Posterior cingulate gyrus (tissue), 11 donors: ENCODE measurements at places on chromosomes 7 and 10.
A peak's percentile ranks its signal among the peaks of the same experiment; 100 is the strongest.

DNA sequence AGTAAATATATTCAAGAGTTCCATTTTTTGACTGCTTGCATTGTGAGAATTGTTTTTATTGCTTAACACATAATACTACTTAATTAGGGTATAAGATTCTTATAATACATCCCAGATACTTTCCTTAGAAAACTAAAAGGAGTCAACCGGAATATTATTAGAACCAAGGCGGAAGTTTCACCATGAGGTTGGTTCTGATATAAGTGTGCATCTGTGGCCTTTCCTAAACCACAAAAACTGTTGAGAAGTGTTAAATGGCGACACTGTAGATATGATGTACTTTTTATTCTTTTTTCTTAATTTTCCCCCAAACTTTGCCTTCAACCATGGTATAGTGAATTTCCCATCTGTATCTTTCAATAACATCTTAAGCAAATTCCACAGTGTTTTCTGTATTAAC is 32.3 kb upstream of the INHBA start:
- no peak for DNase-seq

GRCh38 chr7:129569811-129570215 is 41.7 kb upstream of the NRF1 start:
- no peak for DNase-seq

DNA sequence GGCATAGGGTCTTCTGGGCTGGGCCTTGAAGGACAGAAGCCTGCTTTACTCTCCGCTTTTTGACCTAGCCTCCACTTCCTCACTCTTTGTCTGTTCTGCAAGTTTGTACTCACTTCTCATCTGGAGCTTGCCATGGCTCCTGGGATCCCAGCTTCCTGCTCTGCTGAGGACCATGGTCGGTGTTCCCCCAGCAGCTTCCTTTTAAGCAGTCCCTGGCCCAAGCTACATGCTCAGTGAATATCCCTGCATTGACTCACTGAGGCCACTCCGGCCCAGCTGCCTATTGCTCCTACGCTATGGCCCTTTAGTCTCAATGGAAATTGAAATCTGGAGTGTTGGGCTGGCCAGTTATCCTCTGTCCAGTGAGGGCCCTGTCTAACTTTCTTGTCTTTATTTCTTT is 427.7 kb downstream of the RPS24 start:
- DNase-seq = no peak

- no peak for DNase-seq
Observed at GRCh38 chr7:27655184-27655583, 7.5 kb downstream of the HIBADH start.

- DNase-seq = no peak
Observed at GRCh38 chr10:77377034-77377433, 260.6 kb downstream of the KCNMA1 start.

GRCh38 chr7:134935701-134936100 is 50.6 kb upstream of the AGBL3 start:
- no peak for DNase-seq

DNA sequence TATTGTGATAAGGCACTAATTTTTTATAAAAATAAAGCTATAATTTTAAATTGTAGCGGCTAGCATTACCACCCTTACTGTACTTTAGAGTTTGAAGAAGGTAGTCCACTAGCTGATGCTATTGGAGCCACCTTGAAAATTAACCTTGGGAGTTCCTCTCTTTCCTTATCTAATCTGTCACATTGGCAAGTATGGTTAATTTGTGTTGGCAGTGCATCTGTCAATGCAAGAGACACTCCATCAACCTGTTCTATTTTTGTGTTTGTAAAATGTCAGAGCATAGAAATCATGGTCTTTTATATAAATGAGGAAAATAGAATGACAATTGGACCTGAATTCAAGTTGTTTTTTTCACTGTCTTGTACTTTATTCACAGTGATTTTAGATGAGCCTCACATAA is 20.5 kb downstream of the GLCCI1 start:
- no peak for DNase-seq

DNA sequence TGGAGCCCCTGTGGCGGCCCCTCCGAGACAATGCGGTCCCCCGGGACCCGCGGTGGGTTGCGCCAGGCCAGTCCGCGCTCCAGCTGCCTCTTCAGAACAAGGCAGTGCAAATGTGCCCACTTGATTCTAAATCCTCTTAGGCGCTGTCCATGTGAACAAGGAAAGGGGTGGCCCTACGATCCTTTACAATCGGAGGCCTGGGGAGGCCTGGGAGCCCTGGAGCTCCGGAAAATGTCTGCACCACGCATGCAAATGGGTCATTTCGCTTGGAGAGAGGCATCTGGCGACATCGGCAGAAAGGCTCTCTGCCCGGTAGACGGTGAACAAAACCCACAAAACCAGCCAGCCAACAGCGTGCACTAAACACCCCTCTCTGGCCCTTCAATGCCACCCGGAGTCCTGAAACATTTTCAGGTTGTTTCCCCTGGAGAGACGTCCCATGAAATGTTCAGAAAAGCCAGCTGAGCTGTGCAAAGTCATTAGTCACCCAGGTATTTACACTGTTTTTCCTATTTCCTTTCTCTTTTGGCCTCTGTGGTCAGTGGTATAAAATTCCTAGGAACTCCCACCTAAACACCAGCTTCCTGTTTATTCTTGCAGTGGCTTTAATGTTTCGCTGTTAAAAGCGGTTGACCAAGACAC is 102.8 kb upstream of the ZNF438 start:
- peak; percentile 37 for DNase-seq

DNA sequence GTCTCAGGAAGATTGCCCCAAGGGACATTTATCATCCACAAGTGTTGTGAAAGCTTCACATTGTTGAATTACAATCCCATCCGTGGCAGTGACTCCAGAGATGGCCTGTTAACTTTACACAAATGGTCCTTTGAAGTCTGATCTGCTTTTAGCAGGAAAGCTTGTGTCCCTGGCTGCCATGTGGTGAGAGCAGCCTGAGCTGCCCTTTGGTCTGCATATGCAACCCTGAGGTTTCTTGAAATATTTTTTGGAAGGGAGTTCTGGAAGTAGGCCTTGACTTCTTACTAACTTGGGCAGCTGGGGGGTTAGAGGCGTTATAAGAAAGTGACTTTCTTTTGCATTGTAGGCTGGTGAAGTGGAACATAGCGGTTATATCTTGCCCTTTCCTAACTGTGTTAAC is 41.3 kb upstream of the FAM180A start:
- no peak for DNase-seq

DNA sequence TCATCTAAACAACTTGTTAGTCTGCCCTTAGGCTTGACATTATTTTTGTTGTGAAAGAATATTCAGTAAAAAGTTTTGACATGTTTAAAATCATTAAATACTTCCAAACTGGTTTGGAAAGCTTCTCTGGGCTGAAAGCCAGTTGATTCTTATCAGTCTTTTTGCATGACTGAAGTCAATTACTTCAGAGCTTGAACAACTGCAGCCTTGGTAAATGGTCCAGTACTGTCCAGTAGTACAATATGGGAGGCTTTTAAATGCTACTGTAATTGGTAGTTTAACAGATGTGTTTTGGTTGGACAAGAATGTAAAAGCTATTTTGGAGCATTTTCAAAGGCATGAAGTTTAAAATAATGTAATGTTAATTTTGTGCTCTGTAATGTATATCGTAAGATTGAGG is 103.4 kb downstream of the SDK1 start:
- no peak for DNase-seq
